Large intestine (tissue), 12 donors: ENCODE measurements at places on chromosomes 16 and 17.

DNA sequence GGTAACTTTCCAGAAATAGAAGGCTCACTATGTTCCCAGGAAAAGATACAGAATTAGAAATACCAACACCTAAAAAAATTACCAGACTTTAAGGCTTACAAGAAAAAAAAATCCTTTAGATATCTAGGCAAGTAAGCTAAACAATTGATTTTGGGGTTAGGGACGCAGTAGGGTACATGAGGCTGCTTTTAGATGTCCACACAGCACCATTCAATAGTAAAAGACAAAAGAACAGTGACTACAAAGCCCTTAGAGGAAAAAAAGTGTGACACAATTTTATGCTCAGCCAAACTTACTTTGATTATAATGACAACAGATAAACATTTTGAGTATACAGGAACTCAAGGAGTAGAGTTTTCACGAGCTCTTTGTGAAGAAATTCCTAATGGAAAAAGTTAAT lies 29.9 kb downstream of the METTL16 start:
- DNase-seq: no peak

- DNase-seq: no peak
Observed at GRCh38 chr16:67967958-67968399, 458 bp downstream of the SLC12A4 start.

DNA sequence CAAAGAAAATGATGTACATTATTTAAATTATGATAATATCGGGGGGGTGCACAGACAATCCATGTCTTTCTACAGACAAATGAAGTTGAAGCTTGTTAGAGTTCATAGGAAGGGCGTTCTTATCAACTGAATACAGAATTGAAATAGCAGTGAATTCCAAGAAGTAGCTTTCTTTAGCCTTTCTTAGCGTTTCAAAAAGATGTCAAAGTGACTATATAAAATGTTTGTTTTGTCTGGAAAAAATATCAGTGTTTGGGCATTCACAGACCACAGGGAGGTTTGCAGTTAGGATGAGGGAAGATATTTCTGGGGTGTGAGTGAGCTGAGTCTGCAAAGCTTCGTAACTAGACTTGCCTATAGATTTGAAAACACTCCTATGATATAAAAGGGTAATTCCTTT lies 55.0 kb downstream of the STX8 start:
- DNase-seq: no peak

- DNase-seq: no peak
Observed at GRCh38 chr16:14458576-14458975, 171.5 kb downstream of the PARN start.

DNA sequence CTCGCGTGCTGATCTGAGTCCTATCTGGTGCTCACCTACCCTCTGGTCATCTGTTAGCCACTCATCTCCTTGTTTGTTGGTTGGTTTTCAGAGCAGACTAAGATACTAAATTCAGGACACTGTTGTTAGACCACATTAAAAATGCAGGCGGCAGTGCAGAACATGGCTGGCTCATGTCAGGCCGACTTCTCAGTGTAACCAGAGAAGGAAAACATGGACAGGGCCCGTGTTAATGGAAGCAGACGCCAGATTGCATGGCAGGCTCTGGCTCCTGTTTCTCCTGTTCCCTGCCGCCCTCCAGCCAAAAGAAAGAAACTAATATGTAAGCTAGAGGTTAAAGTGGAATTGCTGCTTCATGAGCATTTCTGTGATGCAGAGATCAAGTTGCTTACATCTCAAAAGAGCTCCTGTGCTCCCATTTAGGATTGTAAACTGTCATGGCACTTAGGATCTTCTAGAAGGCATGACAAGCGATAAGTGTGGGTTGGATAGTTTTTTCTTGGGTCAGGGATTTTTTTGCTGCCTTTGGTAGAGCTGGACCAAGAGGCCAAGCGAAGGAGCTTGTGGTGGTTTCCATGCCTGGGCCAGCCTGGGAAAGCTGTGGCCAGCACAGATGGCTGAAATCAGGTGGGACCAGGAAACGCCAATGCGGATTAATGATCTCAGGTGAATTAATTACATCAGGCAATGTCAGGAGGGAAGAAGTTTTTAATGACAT lies 56.1 kb downstream of the YPEL2 start:
- no peak for DNase-seq

GRCh38 chr17:14389681-14390080 lies 88.8 kb downstream of the HS3ST3B1 start:
- DNase-seq: no peak

DNA sequence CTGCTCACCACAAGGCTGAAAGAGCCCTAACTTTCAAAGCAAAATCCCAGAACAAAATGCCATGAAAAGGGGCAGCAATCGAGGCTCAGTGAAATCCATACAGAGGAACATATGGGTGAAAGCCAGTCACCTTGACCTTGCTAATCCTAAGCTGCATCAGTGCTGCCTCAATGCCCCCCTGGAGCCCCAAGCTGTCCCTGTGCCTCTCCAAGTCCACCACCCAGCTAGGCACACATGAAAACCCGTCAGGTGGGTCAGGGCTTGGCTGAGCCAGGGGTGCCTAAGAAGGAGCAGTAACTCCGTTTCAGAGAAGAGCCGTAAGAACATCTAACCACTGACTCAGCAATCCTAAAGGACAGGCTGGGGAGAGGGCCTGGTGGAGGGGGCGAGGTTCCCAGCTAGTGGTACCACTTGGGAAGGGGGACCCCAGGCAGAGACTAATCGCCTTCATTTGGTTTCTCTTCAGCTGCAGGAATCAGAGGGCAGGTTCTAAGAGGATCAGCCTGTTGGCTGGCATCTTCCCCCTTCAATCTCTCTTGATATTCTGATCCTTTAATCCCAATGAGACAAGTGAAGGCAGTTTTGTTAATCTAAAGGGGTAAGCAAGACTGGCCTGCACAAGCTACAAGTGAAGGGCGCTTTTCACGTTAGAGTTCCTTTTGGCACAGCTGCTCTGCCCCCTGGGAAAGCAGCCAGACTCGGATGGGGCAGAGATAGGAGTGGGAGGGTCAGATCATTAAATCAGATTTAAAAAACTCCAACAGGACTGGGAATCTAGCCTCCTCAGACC lies 7.6 kb downstream of the PITPNA start:
- DNase-seq: no peak

GRCh38 chr16:583815-584591 lies 5.9 kb upstream of the RAB40C start:
- peak; percentile 44 for DNase-seq

DNA sequence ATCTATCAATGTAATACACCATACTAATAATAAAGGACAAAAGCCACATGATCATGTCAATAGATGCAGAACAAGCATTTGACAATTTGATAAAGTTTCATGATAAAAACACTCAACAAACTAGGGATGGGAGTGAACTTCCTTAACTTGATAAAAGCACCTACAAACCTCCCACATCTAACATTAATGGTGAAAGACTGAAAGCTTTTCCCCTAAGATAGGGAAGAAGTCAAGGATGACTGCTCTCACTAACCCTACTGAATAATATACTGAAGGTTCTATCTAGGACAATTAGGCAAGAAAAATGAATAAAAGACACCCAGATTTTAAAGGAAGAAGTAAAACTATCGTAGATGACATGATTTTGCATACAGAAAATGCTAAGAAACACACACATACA lies 10.4 kb upstream of the DYNLL2 start:
- no peak for DNase-seq

DNA sequence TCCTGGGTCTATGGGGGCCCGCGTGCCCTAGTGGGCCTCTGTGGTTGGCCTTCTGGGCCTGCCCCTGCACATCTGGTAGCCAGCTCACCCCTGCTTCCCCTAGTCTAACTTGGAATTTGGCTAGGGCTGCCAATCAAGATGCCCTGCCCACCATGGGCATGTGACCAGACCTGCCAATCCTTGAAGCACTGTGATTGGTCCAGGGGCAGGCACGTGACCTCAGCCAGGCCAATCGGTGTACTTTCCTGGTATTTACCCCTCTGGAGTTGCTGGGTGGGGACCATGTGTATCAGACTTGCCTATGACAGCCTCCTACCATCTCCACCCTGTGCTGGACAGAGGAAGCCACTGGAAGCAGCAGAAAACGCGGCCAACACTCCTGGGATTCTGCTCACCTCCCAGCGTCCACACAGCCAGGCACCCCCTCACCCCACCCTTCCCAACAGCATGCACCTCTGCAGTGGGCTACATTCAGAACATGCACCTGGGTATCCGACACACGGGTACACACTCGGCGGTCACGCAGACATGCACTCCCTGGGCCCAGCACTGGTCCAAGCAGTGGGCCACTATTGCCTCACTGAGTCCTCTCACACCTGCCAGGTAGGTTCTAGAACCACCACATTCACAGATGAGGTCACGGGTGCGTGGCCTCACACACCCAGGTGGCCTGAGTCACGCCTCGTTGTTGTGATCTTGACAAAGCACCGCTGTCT lies 96.9 kb downstream of the RBFOX3 start:
- DNase-seq: no peak

DNA sequence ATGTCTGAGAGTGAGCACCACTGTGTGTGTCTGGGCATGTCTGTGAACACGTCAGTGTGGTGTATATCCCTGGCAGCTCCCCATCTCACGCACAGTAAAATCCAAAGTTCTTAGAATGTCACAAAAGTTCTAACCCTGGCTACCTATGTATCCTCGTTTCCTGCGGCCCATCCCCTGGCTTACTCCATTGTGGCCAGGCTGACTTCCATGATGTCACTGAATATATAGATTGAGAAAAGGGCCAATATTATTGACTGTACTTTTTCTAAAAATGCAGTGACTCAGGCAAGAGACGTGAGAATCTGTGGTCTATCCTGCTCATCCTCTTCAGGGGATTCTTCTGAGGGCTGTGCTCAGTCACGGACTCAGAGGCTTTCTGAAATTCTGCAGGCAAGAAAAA lies 963 bp upstream of the METTL22 start:
- no peak for DNase-seq

DNA sequence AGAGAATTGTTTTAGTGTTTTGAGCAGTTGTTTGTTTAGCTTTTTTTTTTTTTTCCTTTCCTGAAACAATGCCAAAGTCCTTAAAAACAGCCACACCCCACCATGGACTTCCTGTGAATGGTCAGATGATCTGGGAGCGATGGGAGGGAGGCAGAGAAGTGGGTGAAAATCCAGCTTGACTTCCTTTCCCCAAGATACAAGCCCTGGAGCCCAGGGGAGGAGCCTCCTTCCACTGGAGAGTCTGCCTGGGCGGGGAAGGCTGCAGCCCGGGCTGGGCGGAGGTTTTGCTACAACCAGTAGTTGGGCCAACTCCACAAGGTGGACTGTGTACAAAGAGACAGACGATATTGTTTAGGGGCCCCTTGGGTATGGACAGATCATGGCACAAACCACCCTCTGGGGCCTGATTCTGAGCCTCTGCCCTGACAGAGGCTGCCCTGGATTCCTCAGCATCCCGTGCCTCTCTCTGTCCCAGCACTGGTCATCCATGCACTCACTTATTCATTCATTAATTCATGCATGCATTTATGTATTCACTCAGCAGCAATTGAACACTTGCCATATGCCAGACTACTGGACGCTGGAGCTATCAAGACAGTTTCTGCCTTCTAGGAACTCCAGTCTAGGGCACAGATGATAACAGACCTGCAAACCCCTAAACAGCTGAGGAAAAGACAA lies 29.8 kb downstream of the WSB1 start:
- peak; percentile 92 for DNase-seq

GRCh38 chr16:61263400-61263799 lies 772.8 kb downstream of the CDH8 start:
- DNase-seq: no peak

GRCh38 chr17:35254107-35254773 lies 11.4 kb downstream of the SLFN5 start:
- peak; percentile 19 for DNase-seq

DNA sequence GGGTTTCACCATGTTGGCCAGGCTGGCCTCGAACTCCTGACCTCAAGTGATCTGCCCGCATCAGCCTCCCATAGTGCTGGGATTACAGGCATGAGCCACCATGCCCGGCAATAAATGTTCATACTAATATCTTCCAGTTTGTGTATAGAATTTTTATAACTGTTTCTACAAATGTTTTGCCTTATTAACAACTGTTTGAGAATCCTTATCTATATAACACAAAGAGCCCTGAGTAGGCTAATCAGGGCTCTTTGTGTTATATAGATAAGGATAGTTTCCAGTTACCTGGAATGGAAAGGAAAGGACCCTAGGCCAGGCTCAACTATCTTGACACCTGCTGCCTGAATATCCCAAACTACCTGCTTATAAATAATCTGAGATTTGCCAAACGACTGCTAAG lies 16.9 kb downstream of the TERF2 start:
- DNase-seq: no peak

- no peak for DNase-seq
Observed at GRCh38 chr17:68431661-68432071, 25.6 kb downstream of the WIPI1 start.

- no peak for DNase-seq
Observed at GRCh38 chr16:15647294-15648014, 2.6 kb upstream of the NDE1 start.

DNA sequence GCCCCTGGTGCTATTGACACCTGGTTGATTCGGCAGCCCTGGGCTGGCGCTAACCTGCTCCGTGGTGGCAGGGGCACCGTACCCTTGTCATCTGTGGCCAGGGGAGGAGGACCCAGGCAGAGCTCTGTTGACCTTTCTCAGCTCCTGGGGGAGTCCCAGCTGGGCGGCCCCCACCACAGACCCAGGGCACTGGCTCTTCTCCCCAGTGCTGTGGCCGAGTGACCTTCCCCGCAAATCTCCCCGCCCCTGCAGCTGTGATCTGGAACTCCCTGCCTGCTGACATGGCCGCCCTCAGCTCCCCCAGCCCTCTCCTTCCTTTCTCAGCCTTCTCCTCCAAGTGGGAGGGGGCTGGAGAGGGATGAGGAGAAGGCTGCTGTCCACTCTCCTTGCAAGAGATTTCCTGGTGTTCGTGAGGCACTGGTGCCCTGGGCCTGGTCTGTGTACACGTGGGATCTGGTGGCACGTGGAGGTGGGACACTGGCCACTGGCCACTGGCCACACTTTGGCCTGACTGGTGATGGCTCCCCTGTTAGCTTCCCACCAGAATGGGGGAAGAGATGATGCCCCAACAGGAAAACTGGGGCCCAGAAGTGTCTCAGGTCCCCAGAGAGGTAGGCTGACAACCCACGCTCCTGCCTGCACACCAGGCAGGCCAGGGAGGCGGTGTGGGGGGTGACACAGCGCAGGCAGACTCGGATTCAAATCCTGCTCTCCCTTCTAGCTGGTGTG lies 8.2 kb downstream of the FMNL1 start:
- DNase-seq: no peak

GRCh38 chr17:64534187-64534586 lies 27.4 kb downstream of the CEP95 start:
- no peak for DNase-seq

DNA sequence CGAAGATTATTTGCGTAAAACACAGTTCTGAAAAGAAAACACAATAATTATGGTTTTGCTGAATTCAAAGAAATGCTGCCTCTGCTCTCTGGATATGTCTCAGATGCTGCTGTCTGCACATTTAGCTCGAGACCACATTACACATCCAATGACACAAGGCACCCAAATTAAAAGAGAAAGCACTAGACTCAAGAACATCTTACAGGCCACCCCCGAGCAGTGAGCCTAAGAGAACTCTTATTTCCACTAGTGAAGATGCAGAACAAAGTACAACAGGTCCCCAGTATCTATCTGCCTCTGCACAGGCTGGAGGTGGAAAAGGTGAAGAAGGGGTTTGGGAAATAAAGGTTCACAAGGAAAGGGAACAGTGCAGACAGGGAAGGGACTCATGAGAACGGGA lies 33.5 kb downstream of the GRB2 start:
- DNase-seq: no peak

- DNase-seq: no peak
Observed at GRCh38 chr17:4551141-4551540, 4.0 kb downstream of the MYBBP1A start.

- DNase-seq: no peak
Observed at GRCh38 chr17:66915204-66915611, 49.3 kb upstream of the CACNG4 start.
